Glutamatergic neuron (in vitro differentiated cells): ENCODE measurements at places on chromosomes 7 and 10.

DNA sequence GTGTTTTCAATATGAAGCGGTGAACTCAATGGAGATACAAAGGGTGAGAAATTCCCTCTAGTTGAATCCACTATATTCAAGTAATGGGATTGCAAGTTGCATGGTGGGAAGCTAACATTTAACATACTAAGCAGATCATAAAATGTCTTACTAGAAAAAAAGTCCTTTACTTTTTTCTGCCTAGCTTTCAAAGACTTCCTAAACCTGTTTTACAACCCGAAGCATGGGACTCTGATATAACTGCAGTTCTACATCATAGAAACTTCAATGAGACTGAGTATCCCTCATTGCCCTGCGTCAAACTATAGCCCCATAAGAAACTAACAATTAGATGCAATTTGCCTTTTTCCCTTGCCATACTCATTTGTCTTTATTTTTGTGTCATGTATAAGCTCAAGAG, 179.9 kb downstream of the RTKN2 start:
- DNase-seq = no peak

GRCh38 chr10:95835149-95835860, 72.5 kb upstream of the CC2D2B start:
- DNase-seq = no peak

DNA sequence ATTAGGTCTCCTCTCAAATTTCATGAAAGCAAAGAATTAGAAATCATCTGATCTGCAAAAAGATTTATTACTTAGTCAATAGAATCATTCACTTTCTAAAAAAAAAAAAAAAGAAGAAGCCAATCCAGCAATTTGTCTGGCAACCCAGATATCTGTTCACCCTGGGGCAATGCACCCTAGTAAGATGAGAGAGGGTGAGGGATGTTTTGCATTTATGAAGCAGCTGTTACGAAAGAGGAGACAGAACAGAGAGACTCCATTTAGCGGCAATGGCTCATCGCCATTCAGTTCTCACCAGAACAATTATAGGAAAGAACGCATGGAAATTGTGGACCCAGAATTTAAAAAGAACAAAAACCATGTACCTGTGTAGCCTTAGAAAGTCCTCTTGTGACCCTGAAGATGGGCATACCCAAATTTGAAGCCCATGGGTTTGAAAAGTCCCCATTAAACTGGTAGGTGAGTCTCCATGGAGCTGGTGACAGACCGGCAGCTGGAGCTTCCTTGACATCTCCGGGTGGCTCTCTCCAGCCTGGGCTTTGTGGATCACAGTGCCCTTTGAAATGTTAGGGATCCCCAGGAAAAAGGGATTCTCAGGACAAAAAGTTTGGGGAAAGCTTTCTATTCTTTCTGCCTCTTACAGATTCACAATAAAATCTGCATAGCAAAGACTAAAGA, 45.5 kb upstream of the CCDC3 start:
- no peak for DNase-seq

- no peak for DNase-seq
Observed at GRCh38 chr10:30744106-30744505, 114.6 kb upstream of the LYZL2 start.

DNA sequence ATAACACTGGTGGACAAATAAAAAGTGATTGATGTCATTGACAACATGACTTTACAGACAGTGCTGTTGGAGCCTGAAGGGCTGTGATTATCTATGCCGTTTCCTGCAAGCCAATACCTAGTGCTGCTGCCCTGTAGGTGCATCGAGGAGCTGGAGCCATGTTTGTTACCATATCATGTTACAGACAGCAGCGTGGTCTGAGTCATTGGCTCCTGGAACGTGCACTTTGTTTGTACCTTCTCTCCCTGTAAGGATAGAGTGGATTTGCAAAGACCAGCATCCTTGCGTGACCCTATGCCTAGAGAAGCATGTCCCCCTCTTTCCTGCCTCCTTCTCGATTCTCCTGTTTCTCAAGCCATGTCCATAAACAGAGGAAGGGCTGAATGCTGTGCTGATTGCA, 597.2 kb downstream of the TYW1 start:
- no peak for DNase-seq

DNA sequence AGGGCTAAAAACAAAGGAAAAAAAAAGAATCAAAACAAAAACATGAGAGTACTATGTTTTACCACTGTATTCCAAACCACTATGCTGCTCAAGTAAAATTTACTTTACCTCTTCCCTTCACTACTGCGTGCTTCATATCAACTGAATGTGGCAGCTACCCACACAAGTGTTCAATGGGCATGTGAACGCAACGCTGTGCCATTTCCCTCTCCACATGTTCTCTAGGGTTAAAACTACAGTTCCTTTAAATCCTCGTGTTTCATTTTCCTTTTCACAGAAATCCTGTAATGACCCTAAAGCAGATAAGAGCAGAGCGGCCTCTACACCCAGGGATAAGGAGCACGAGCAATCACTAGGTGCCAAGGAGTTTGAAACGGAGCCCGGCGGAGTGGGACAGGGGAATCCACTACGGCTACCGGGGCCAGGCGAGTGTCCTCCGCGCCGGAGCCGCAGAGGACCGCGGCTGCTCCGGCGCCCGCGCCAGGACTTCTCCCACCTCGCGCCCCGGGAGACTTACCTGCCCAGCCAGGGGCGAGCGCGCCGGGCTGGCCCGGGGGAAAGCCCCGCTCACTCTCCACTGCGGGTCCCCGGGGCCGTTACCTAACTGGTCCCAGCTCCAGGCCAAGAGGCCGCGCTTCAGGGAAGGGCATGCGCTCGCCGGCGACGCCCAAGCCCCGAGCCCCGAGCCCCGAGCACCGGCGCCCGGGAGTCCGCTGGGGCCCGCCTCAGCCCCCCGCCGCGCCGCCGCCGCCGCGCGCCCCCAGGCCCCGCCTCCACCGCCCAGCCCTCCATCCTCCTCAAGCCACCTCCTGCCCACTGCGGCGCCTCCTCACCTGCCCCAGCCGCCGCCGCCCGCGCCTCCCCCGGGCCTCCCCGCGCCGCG, 711 bp downstream of the NAMPT start:
- peak; percentile 65 for DNase-seq
